CD4-positive, alpha-beta memory T cell (primary cell): ENCODE measurements at places on chromosomes 7 and 10.
A peak's percentile ranks its signal among the peaks of the same experiment; 100 is the strongest.

- no peak for DNase-seq
Observed at GRCh38 chr10:110508159-110508788, 10.6 kb downstream of the DUSP5 start.

DNA sequence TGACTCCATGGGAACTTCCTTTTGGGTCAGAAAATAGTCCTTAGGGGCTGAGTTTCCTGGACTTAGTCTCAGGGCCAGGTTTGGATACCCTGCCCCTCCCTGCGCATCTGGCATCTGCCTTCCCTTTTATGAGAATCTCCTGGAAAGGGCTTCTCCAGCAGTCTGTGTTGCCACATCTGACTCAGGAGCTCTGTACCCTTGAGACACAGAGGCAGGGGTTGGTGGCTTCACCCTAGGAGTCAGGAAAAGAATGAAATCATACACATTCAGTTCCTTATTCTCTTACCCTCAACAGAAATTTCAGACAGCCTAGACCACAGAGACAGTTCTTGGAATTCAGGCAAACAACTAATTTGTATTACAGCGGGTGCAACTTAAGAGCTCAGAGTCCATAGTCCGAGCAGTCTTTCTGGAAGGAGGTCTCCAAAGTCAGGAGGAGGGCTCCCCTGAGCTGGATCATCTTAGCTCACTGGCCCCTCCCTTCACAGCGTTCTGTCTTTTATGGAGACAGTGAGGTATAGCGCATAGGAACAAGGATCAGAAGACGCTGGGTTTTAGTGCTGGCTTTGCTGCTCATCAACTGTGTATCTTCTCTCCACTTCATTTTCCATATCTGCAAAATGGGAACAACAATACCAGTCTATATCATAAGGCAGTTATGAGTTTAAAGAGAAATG is 3.0 kb upstream of the PLAU start:
- DNase-seq: no peak

- DNase-seq: no peak
Observed at GRCh38 chr10:71974489-71975021, 10.4 kb downstream of the CHST3 start.

DNA sequence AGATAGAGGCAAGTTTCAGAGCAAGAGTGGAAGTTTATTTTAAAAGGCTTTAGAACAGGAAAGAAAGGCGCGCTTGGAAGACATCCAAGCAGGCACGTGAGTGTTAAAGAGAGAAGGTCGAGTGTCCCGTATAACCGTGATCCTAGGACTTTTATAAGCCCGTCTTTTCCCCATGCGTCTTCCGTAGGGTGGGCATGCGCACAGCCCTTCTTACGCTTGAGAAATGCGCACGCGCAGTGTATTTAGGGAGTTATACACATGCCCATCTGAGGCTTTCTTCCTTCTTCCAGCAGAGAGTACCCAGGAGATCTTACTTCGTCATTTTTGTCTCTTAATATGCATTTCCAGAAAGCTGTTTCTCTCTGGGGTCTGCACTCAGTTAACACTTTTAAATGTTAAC is 52.4 kb downstream of the CALD1 start:
- no peak for DNase-seq

GRCh38 chr10:83632701-83633100 is 506.6 kb upstream of the GHITM start:
- DNase-seq: no peak

DNA sequence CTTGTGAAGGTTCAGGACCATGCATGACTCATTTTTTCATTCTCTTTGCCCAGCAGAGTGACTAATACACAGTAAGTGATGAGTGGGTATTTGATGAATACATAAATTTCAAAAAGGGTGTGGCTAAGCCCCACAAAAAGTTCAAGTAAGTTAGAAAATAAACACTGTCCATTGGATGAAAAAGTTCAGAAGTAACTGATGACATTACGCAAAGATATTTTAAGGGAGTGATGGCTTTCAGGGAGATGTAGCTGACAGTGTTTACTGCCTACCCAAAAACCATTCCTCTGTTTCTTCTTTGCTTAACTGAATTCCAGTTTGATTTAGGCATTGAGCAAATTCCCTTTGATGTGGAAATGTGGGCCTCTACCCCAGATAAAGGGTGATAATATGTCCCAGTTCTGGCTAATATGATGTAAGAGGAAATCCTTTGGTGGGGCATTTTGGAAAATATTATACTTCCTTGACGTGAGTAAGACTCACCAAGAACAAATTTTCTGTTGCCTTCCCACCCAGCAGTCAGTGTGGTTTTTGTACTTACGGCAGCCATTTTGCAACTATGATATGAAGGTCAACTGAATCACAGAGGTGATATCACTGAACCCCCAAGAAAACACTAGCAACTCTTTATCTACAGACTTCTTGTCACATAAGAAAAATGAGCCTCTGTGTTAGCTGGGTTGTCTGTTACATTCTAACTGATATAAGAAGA is 29.0 kb upstream of the EBLN1 start:
- peak; percentile 68 for DNase-seq

- no peak for DNase-seq
Observed at GRCh38 chr10:120555842-120556532, 99.0 kb downstream of the PLPP4 start.

DNA sequence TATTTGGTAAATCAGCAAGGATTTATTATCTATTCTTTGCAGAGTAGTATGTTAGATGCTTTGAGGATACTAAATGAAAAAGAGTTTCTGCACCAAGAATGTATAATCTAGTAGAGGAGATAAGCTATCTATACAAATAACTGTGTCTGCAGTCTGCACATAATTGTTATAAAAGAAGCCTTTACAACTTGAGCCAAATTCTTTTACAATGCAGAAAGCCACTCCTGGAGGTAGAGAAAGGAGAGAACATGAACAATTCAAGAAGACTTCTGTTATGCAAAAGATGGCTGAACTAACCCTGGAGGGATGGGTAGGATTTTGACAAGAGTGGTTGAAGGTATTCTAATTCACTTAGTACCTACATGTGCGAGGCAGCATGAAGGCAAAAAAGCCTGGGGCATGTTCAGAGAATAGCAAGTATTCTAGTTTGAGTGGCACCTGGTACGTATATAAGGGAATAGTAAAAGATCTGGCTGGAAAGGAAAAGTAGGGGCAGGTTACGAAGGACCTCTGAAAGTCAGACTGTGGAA is 251.1 kb upstream of the KAT6B start:
- DNase-seq: no peak

- no peak for DNase-seq
Observed at GRCh38 chr7:156675721-156676120, 35.1 kb downstream of the RNF32 start.

- no peak for DNase-seq
Observed at GRCh38 chr10:13751191-13751764, 164.5 kb downstream of the PRPF18 start.

DNA sequence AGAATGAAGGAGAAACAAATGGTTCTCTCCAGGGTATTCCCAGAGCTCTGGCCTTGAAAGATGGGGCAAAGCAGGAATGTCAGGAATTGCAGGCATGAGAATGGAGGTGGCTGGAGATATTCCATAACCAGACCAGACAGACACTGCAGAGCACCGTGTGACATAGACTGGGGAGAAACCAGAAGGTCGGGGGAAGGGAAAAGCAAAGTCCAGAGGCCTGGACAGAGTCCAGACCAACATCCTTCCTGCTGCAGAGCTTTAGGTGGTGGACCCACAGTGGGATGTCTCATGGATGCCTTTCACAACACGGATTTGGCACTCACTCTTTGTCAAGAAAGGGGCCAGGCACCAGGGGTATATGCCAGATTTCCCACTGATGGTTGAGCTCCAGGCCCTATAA is 177.2 kb upstream of the INHBA start:
- no peak for DNase-seq

GRCh38 chr10:23516530-23516929 is 77.7 kb downstream of the OTUD1 start:
- no peak for DNase-seq

DNA sequence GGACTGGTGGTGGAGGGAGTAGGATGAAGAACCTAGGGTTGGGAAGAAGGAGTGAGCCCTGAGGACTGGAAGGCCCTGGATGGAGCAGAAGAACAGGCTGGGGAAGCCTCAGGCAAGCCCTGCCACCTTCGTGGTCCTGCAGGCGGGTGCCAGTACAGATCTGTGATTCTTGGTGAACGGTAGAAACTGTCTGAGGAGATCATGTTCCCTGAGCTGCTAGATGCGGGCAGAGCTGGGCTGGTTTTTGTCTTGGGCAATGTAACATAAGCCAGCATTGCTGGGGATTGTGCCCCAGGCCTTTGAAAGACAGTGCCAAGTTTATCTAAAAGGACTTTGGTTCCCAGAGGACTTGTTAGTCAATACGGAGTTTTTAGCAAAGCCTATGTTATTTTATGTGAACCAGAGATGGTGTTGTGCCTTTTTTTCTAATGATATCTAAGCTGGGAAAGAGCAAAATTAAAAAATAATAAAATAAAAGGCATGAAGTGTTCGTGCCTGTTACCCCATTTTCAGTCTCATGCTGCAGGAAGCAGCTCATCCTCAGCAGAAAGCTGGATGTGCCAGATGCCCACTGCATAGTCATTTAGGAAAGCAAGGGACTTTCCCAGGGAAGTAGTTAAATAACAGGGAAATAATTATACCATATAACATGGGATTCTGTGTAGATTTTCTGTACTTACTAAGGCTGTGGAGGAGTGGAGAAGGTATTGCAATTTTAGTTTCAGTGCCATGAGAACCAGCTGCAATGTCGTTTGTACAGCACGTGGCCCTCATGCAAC is 24.4 kb upstream of the FIGNL1 start:
- no peak for DNase-seq

GRCh38 chr10:122350893-122351292 is 23.6 kb upstream of the PLEKHA1 start:
- no peak for DNase-seq

- DNase-seq: no peak
Observed at GRCh38 chr7:55348502-55348901, 16.6 kb upstream of the LANCL2 start.

GRCh38 chr10:94219829-94220228 is 142.9 kb downstream of the NOC3L start:
- DNase-seq: no peak

- no peak for DNase-seq
Observed at GRCh38 chr7:151047976-151048815, at the start of gene ASIC3. TSS of gene ASIC3 (plus strand) at chr7:151048531. CDS start at chr7:151048886, 355 bp downstream.

- DNase-seq: no peak
Observed at GRCh38 chr10:70352401-70353097, 29.9 kb downstream of the LRRC20 start.

- no peak for DNase-seq
Observed at GRCh38 chr7:106124186-106124585, 12.1 kb upstream of the SYPL1 start.

DNA sequence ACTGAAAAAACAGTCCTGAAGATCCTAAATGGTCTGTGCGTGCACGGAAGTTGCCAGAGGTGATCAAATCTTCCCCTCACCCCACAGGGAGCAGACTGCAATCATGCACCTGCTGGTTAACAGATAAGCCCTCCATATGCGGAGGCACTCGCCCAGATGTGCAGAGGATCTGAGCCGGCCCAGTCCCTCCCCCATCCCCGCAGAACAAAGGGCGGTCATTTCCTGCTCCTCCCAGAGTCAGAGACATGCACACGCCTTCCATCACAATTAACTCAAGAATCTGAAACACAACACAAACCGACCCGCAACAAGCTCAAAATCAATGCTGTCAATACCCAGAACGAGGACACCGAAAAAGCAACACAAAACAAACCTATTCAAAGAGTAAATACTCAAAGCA is 24.2 kb downstream of the CRTAC1 start:
- DNase-seq: no peak

DNA sequence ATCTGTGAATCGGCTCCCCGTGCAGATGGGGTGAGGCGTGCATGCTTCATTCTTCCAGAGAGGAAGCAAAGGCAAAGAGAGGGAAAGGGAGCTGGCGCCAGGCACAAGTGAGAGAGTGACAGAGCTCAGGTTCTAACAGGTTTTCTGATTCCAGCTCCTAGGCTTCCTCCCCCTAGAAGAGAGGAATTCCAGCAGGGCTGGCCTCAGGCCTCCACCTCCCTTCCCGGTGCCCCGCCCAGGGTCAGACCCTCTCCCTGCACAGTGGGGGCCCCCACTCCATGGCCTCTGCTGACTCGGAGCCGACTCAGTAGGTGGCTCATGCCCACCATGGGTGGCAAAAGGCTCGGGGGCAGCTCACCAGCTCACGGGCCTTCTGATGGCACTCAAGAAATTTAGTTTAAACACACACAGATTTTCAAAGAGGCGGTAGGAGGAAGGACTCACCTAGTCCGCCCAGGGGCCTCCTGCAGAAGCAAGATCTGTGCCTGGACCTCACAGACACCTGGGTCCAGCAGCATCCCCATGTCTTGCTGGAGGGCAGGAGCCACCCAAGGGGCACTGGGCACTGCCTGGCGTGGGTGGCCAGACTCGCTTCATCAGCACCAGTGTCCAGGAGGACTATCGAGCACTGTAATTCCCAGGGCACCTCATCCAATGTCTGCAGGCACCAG is 183.5 kb downstream of the MAD1L1 start:
- no peak for DNase-seq

GRCh38 chr10:86540016-86540415 is 18.4 kb upstream of the WAPL start:
- DNase-seq: no peak

- DNase-seq: no peak
Observed at GRCh38 chr7:1123715-1124114, 35.8 kb downstream of the GPER1 start.

- no peak for DNase-seq
Observed at GRCh38 chr7:132150711-132151110, 425.6 kb downstream of the PLXNA4 start.

DNA sequence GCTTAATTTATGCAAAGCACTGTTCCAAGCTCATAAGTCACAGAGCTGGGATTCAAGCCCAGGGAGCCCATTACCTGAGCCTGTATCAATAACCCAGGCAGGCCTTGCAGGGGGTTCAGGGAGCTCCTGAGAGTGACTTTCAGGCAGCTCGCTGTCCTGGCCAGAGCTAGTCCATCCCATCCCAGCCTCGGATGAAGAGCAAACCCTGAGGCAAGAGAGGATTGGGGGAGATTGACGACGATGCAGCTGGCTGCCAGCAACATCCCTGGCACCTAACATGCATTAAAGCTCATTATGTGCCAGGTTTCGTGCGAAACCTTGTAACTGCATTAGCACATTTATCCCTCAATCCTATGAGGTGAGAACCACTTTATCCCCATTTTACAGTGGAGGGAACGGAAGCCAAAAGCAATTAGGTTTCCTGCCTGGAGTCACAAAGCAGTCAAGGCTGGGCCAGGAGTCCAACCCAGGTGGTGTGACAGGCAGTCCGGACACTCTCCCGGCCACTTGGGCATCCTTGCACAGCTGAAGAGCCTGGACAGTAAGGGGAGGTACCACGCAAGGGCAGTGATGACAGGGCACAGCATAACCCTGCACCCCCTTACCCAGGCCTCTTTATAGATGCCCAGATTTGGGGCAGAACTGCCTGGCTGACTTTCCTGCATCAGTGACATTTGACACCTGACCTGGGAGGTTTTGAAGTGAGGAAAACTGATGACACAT is 129.8 kb upstream of the CHST15 start:
- DNase-seq: no peak

DNA sequence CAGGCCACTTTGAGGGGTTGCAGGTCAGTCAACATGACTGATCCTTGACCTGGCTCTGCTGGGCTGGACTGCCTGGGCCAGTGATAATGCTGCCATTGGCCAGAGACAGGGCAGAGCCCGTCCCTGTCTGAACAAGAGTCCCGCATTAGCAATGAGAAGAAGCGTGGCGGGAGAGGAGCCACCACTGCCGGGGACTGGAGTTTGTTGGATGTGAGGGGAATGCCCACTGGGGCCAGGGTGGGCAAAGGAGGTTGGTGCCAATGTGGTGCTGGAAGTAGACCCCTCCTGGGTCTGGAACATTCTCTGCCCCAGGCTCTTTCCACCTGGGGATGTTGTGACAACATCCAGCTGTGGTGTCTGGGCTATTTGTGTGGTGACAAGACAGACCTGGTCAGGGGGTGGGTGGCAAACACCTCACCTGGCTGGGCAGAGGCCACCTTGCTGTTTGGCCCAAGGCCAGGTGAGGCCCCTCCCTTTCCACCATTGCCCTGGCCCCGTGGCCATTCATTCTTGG is 7.6 kb downstream of the SAP25 start:
- no peak for DNase-seq
